ENCODE measurements at places on chromosomes 2 and 18.

DNA sequence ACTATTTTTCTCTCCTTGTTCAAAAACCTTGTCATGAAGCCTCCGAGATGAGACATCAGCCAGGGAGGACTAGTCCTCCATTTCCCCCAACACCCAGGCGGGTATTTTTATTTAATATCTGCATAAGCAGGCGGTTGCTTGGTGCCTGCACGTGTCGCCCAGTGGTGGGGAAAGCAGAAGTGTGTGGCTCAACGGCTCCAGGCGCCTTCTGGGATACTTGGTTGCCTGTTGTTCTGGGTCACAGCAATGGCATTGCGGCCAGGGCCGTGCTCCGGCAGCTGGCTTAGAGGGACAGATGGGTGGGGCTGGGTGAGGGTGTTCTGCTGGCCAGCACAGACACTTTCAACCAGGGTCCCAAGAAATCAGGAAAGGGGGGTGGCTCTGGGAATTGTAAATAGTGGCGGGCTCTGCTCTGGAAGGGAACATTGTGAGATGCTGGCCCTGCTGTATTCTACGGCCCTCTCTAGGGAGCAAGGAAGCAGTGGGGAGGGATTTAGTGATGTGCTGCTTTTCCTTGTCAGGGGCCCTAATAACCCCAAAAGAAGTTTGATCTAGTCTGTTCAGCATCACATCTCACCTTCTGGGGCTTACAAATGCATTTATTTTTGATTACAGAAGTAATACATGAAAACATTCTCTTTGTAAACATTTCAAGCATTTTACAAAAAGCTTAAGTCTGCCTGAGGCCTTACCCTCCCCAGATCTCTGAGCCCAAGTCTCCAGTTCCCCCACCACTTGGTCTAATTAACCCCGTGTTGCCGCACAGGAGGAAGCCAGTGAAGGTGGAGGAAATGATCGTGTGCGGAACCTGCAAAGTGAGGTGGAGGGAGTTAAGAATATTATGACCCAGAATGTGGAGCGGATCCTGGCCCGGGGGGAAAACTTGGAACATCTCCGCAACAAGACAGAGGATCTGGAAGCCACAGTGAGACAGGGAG lies 1.1 kb downstream of the VAMP8 start:
- no peak for DNase-seq

- DNase-seq, result no peak
These were observed 68.4 kb downstream of the ID2 start for GRCh38 chr2:8750221-8750620.

GRCh38 chr2:240213226-240213475 lies 72.7 kb upstream of the OTOS start:
- DNase-seq, result no peak

- no peak for DNase-seq
These were observed 24.8 kb downstream of the DSG4 start for GRCh38 chr18:31401156-31402025.

- DNase-seq, result no peak
These were observed 57.9 kb upstream of the EPC2 start for GRCh38 chr2:148586522-148587128.

- DNase-seq, result no peak
These were observed 22.1 kb downstream of the SRD5A2 start for GRCh38 chr2:31558401-31559295.

GRCh38 chr2:128310761-128311160 lies 7.9 kb downstream of the HS6ST1 start:
- no peak for DNase-seq

DNA sequence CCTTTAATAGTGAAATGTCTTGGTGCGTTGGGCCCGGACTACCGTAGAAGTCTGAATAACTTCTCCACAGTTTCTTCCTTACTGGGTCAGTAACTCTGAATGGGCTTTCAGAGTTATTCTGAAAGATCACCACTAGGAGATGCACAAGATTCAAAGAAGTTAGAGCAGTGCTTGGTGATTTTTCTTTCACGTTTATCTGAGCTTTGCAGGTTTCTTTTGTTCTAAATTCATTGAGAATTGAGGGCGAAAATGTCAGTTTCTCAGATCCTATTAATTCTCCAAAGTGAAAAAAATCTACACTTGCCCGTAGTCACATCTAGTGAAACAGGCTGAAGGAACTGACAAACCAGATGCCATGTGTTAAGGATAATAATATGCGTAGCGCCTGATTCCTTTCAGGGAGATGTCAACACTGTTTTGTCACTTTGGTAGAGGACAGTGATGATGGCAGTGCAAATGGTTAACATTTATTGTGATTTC lies 70.1 kb downstream of the QPCT start:
- no peak for DNase-seq

GRCh38 chr2:176652300-176653182 lies 383.3 kb downstream of the MTX2 start:
- DNase-seq, result no peak

DNA sequence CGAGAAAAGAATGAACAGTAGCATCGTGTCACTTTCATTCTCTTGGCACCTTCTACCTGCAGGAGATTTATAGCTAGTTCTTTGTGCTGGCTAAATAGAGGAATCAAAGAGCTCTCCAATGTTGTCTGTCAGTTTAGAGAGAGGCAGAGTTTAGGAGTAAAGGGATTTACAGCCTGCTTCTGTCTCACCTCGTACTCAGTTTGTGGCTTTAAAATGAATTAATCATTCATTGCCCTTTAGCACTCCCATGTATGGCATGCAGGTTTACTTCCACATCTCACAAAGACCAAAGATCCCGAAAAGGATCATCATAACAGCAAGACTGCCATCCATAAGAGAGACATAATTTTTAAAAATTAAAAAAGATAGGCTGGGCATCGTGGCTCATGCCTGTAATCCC lies 42.4 kb upstream of the ATL2 start:
- no peak for DNase-seq

DNA sequence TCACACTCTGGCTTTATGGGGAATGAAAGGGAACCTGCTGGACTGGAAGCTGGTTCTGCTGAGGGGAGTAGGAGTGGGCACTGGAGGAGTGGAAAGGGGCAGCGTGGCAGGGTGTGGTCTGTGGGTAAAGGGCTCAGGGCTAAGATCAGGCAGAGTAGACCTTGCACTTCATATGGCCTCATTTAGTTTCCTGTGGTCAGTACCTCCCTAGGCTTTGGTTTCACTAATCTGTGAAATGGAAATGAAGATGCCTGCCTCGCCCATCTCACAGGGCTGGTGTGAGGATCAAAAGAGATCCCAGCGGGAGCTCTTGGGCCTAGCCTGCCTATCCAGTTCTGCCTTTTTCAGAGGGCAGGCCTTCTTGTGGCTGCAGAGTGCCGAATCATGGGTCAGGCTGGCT lies 208.7 kb downstream of the LOXHD1 start:
- no peak for DNase-seq

DNA sequence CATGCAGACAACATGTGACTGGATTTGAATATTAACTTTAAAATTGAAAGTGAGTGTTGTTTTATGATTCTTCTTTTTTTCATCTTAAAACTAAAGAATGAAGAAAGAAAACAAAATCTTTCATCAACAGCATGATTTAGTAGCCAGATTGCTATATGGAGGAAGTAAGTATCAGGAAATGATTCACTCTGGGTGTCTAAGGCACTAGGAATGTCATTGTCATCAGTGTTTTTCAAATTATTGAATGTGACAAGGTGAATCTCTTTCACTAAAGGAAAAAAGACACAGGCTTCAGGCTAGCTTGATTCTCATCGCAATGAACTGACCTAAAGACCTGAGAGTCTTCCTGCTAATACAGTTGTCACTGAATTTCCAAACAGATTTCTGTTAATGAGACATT lies 430.1 kb downstream of the FBXO15 start:
- no peak for DNase-seq

DNA sequence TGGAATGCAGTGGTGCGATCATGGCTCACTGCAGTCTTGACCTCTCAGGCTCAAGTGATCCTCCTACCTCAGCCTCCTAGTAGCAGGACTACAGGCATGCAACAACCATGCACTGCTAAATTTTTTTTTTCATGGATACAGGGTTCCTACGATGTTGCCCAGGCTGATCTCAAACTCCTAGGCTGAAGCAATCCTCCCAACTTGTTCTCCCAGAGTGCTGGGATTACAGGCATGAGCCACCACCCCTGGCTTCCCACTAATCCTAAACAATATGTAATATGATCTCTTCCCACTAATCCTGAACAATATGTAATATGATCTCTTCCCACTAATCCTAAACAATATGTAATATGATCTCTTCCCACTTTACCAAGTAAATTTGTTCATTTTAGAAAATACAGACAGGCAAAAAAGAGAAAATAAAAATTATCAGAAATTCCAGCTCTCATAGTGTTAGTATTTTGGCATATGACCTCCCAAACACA lies 33.7 kb upstream of the C18orf32 start:
- DNase-seq, result no peak

DNA sequence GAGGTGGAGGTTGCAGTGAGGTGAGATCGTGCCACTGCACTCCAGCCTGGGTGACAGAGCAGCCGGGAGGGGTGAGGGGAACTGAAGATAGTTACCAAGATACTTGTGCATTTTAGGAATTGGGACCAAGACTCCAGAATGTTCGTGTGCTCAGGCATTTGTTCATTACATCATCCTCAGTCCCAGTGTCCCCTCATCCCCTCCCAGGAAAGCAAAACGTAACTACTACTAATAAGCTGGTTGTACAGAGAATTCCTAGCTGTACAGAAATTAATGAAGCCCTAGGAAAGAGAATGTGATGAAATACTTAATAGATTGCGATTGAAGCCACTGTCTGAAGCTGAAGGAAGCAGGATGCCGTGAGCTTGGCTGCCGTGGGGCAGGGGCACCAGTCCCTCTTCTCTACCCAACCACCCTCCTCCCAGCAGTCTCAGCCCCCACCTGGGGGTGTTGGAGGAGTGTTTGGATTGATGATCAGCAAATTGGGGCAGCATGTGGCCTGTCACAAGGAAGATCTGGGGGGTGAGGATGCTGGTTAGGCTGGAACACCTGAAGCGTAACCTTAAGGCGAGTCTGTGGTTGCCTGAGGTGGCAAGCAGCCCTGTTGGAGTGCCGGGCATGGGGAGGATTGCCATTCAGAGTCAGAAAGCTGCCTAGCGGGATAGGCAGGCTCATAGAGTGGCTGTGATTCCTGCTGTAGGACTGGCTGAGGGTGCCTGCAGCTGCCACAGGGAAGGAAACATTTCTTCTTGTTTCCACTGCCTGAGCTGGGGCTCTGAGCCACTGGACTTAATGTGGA lies 140.9 kb downstream of the SH3RF3 start:
- DNase-seq, result no peak

- no peak for DNase-seq
These were observed 63.4 kb upstream of the PLA2R1 start for GRCh38 chr2:160125828-160126227.

- DNase-seq, result no peak
These were observed 61.5 kb downstream of the EPAS1 start for GRCh38 chr2:46358713-46359112.

DNA sequence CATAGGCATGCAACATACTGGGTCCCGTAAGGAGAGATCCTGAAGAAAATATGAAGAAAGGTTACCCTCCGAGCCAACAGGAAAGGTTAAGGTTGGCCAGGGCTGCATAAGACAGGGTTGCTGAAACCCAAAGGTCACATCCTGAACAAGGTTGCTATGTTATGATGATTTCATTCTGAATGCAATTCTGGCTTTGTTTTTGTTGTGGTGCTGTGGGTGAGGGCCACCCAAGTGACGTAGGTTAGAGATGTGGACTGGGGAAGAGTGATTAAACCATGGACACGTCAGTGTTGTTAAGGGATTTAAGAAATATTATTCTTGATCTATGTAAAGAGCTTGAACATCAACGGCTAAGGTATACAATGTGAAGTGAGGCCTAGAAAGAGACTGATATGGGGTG lies 60.0 kb downstream of the ZEB2 start:
- no peak for DNase-seq

DNA sequence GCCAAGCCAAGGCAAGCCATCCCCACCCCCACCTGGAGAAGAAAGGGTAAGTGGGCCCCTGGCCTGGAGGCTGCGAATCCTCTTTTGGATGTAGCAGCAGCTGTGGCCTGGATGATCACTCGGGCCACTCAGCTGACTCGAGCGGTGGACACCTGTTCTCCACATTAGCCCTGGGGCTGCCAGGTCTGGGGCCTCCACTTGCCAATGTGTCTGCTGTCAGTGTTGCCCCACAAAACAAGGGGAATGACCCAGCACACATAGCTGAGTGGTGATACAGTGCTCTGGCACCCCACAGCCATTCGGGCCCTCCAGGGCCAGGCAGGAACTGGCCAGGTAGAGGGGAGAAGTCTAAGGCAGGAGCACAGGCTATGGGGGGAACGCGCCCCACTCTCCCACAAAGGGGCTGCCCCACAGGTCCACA lies 2.6 kb downstream of the STK25 start:
- no peak for DNase-seq

GRCh38 chr2:231957913-231958763 lies 3.4 kb upstream of the DIS3L2 start:
- no peak for DNase-seq

GRCh38 chr2:8247905-8248622 lies 433.8 kb upstream of the ID2 start:
- DNase-seq, result no peak

DNA sequence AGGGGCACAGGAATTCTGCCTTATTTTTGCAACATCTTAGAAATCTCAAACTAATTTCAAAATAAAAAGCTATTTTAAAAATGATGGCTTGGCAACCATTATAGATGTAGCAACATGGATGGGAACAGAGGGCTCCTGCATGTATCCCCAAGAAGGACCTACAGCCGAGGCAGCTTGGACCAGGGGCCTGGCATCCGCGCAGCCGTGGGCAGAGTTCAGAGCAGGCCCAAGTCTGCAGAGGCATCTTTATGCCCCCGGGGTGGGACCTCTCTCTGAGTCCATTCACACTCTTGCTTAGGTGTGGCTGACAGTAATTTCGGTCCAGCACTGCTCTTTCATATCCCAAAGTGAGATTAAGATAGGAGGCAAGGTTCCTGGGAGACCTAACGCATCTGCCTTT lies 425.8 kb upstream of the MYT1L start:
- DNase-seq, result no peak

DNA sequence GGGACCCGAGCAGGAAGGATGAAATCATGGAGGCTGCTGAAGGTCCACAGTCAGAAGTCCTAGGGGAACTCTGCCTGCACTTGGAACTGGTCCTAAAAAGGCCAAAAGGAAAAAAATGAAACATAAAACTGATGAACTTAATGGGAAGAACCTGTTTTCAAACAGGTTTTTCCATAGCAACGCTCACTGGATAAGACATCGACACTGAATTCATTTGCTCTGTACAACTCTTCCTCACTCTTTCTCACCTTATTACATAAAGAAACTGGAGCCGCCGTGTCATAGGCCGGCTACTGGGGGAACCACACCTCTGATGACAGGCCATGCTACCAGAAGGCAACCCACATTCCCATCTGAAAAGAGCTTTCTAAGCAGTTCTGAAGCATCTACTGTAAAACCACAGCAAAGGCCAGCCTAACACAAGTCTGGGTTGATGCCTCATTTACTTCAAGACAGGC lies 83.6 kb downstream of the FARSB start:
- no peak for DNase-seq

- DNase-seq, result no peak
These were observed 59.9 kb downstream of the PTPRM start for GRCh38 chr18:7626922-7627440.

DNA sequence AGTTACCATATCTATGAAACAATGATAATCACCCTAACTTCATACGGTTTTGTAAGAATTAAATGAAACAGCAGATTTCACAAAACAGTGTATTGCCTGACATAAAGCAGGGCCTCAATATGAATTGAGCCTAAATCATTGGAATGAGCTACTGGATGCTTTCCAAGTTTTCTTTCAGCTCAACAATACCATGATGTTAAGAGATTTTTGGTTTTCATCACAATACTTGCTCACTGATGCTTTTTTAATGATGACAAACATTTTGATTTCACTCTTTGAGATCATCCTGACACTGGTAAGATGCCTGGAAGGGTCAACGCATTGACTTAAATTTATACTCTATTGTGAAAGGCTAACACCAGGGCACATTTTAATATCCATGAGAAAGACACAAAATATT lies 377.5 kb downstream of the ZNF521 start:
- DNase-seq, result no peak
